ENCODE measurements at places on chromosomes 16 and 17.
A peak's percentile ranks its signal among the peaks of the same experiment; 100 is the strongest.

- peak; percentile 46 for DNase-seq
Observed at GRCh38 chr16:3004319-3004718, 8.4 kb upstream of the CLDN9 start.

DNA sequence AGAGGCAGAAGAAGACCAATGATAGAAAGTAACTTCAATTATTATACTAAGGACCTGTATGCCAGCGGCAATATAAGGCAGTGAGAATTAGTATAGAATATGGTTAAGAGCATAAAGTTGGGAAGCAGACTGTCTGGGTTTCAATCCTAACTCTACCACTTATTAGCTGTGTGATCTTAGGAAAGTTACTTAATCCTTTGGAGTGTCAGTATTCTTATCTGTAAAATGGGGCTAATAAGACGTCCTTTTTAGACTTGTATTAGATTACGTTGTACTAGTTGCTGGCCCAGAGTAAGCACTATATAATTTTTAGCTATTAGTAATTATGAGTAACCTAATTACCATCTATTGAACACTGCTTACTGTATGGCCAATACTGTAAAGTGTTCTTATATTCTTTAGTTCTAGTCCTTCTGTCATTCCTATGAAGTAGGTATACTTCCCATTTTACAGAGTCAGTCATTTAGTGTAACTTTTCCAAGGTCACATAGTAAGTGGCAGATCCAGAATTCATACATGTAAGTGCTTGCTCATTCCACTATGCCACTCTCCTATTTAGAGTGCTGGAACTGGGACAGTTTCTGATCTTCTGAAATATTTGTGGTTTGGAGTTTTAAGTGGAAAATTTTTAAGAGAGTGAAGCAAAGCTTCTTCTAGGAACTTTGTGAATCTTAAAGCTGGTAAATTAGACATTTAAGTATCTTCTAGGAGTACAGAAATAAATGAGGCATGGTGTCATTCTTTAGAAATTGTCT is 22.5 kb downstream of the HEATR9 start:
- DNase-seq, result no peak

DNA sequence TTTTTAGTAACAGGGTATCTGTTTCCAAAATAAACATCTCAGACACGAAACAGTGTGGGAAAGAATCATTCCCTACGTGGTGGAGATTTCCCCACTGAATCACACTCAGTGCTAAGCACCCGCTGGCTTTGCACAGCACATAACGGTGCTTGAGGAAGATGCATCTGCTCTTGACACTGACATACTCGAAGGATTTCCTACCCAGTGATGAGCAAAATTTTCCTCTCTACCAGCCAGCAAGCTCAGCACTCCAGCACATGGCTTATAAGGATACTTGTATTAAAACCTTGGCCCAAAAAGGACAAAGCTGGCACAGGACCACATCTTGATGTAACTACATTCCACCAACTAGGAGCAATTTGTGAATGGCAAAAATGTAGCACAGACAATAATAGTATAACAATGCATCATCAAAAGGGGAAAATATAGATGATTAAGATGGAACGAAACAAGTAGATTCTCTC is 59.0 kb downstream of the ANKFY1 start:
- no peak for DNase-seq

GRCh38 chr17:63035271-63035670 is 69.2 kb downstream of the TANC2 start:
- no peak for DNase-seq

- DNase-seq, result no peak
Observed at GRCh38 chr16:22799113-22799512, 14.8 kb upstream of the HS3ST2 start.

DNA sequence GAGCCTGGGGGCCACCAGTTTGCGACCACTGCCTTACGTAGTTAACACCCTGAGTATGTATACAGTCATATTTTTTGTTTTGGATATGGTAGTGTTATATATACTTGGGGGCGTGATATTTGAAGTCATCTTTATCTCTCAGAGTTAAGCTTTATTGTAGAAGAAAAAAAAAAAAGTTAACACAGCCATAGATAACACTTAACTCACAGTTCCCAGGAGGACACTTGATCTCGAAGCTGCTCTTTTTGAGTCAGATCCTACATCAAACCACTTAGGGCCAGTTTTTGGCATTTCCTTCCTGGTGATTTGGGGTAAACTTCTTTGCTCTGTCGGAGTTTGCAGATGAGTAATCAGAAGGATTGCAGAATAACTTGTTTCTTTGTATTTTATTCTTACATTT is 5.8 kb downstream of the ITPRIPL2 start:
- DNase-seq, result no peak

GRCh38 chr17:4266550-4266949 is 2.8 kb upstream of the ANKFY1 start:
- no peak for DNase-seq

- DNase-seq, result no peak
Observed at GRCh38 chr17:60545465-60546191, 19.6 kb upstream of the APPBP2 start.

DNA sequence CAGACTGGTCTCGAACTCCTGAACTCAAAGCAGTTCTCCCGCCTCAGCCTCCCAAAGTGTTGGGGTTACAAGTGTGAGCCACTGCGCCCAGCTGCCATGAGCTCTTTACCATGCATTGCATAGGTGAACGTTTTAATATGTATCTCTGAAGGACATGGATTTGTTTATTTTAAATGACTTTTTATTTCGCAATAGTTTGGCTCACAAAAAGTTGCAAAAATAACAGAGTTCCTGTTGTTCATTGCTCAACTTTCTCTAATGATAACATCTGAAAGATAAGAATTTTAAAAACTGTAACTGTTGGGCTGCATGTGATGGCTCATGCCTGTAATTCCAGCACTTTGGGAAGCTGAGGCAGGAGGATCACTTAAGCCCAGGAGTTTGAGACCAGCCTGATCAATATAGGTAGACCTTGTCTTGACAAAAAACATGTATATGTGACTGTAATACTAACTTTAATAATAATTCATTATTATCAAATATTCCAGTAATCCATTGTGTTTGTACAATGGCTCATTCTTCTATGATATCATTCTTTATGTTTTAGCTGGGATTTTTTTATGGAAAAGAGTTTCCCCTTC is 80.1 kb downstream of the ABCC1 start:
- DNase-seq, result no peak

GRCh38 chr16:85149776-85150175 is 37.5 kb upstream of the CIBAR2 start:
- no peak for DNase-seq

- DNase-seq, result peak; percentile 54
Observed at GRCh38 chr16:58024486-58025350, 836 bp upstream of the MMP15 start.

DNA sequence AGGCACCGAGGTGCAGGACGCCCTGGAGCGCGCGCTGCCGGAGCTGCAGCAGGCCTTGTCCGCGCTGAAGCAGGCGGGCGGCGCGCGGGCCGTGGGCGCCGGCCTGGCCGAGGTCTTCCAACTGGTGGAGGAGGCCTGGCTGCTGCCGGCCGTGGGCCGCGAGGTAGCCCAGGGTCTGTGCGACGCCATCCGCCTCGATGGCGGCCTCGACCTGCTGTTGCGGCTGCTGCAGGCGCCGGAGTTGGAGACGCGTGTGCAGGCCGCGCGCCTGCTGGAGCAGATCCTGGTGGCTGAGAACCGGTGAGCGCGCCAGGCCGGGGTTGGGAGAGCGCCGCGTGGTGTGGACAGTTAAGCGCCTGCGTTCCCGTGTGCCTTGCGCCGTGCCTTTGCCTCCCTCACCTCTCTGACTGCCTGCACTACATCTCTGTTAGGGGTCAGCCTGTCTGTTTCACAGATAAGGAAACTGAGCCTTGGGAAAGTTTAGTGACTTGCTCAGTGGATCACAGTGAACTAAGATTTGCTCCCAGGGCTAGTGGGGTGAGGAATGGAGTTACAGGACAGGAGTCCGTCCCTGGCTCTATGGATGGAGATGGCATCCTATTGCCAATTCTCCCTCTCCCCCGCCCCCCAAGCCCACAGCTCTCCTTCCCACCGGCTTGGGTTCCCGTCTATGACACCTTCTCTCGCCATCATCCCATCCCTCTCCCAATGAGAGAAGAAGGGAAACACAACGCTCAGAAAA is 880 bp downstream of the SARM1 start:
- peak; percentile 46 for DNase-seq

GRCh38 chr17:19868079-19868395 is 301 bp upstream of the ULK2 start:
- DNase-seq, result no peak

- DNase-seq, result no peak
Observed at GRCh38 chr16:73151225-73151624, 103.3 kb upstream of the ZFHX3 start.

GRCh38 chr17:39676198-39676819 is 8.1 kb downstream of the PNMT start:
- peak; percentile 82 for DNase-seq

DNA sequence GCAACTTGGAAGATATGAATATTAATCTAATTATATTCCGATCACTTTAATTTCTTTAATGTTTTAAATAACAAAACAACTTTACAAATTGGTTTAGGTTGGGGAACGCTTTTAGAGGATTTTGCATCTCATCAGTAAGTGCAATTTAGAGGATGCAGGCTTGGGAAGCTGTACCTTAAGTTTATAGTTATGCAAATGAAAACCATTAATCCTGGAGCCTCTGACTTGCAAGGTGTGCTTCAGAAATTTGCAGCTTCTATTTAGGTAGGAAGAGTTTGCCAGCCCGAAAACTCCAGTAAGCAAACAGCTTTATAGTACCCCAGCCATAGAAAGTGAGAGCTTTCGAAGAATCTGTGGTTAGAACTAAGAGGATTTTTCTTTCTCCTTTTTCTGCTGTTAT is 547.0 kb downstream of the MAF start:
- DNase-seq, result no peak

DNA sequence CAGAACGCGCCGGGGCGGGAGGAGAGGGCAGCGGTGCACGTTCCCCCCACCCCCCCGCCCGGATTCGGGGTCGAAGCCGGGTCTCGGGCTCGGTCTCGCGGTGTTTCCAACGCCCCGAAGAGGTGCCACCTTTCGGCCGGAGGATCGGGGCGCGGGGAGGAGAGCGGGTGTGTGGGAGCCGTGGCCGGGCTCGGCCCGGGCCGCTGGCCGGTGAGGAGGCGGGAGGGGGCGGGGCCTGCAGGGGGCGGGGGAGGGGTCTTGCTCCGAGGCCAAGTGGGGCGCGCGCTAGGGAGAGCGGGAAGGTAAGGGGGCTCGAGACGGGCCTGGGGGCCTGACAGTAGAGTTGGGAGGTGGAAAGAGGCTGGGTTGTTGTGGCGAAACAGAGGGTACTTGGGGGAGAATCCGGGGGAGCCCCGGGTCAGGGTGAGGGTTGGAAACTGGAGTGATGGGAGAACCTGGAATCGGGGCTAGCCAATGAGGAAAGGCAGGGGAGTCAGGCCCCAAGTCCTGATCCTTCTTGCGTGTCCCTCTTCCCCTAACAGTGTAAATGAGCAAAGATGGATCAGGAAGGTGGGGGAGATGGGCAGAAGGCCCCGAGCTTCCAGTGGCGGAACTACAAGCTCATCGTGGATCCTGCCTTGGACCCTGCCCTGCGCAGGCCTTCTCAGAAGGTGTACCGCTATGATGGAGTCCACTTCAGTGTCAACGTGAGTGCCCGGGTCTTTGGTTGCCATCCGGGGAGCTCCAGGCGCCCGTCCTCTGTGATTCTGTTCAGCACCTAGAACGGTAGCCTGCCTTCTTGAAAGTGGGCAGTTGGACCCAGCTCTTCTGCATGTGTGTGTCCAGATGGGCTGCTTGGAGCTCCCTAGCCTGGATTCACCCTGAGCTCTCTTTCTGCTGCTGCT is 873 bp downstream of the SETD1A start:
- DNase-seq, result no peak

GRCh38 chr17:31378638-31379037 is 12.8 kb upstream of the RAB11FIP4 start:
- DNase-seq, result no peak

DNA sequence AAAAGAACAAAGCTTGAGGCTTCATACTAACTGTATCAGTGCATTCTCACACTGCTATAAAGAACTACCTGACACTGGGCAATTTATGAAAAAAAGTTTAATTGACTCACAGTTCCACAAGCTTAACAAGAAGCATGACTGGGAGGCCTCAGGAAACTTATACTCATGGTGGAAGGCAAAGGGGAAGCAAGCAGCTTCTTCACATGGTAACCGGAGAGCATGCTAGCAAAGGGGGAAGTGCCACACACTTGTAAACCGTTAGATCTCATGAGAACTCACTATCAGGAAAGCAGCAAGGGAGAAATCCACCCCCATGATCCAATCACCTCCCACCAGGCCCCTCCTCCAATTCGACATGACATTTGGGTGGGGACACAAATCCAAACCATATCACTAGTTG is 25.3 kb downstream of the CTRB2 start:
- no peak for DNase-seq

GRCh38 chr17:75326226-75326848 is 37.1 kb upstream of the SLC25A19 start:
- DNase-seq, result no peak

- peak; percentile 58 for DNase-seq
Observed at GRCh38 chr17:57986841-57987580, 1.0 kb downstream of the VEZF1 start.

DNA sequence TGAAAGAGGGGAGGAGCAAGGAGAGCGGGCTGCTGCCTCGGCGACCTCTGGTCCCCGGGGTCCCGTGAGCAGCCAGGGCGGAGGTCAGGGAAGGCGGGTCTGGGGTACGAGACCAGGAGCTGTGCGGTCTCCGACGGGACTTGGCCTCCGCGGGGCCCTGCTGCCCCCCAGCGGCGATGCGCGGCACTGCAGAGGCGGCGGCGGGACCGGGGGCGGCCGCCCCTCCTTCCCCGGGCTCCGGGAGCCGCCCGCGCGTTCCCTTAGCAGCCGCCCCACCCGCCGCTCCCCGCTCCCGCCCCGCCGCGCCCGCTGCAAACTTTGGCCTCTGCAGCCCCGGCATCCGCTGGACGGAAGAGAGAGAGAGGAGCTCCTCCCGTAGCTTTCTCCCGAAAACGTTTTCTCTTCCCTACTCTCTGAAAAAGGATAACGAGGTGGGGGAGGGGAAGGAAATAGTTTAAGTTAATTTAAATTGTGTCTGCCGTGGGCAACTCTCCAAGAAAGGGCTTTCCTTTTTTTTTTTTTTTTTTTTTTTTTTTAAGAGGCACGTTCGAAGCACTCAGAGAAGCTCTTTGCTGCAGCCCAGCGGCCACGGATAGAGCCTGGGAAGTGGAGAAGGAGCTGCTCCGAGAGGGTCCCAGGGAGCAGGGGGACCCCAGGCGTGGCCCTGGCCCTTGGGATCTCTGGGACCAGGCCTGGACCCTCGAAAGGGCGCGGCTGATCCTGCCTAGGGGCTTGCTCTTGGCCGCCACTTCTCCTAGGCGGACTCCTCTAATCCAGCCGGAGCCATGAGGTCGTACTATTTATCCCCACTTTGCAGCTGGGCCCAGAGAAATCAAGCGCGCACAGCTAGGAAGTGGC is 43.2 kb downstream of the C16orf82 start:
- DNase-seq, result peak; percentile 80

Measured in activated naive CD4-positive, alpha-beta T cell treated with anti-CD3 and anti-CD28 coated beads, Interleukin-2, amount 10 ng/mL, durations not matched to agents 7 days and 5 days (primary cell).